HS-5 (cell line): ENCODE measurements at places on chromosomes 13 and 19.

DNA sequence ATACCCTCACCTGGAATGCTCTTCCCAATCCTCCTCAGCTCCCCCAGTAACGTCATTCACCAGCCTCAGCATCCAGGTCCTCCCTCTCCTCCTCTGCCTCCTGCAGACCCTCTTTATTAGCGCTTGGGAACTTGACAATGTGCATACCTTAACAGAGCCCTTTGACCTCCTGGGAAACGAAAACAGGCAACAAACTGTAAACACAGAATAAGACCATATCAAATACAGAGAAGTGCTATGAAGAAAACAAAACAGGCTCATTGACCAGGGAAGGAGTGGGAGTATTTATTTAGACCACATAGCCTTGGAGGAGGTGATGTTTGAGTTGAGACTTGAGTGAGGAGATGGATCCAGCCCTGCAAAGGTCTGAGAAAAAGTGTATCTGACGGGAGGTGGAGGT is 107.9 kb upstream of the SLC7A1 start:
- DNase-seq: no peak

GRCh38 chr19:45200568-45200967 is 22.0 kb downstream of the BLOC1S3 start:
- DNase-seq: no peak

DNA sequence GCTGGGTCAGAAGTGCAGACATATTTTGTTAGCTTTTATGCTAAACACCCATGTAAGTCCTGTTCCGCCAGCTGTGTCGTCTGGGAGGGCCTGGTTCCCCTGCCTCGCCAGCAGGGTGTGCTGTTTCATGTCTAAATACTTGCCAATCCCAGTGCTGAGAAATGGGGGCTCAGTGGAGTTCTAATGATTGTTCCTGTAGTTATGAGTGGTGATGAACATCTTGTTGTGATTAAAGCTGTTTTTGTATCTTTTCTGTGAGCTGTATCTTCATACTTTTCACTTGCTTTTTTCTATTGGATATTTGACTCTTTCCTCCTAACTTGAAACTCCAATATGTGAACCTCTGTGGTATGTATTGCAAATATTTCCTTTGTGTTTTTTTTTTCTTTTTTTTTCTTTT is 32.7 kb downstream of the KDM4B start:
- peak; percentile 26 for DNase-seq

- no peak for DNase-seq
Measured at GRCh38 chr19:49355909-49356353, 6.3 kb downstream of the TEAD2 start.

DNA sequence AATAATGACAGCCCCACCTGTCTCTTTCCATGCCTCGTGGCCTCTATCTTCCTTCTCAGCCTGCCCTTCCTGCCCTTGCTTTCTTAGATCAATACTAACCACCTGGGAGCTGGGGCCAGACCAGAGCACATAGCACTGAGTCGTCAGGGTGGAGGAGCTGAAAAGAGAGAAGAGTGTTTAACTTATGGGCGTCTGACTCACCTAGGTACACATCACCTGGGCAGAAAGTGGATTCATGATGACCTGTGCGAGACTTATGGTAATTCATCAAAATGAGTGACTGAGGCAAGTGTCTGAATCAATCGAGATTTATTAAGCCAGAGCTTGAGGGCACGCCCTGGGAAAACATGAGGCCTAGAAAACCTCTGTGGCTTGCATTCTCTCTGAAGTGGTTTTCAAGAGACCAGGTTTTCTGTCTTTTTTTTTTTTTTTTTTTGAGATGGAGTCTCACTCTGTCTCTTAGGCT is 19.2 kb downstream of the CEACAM6 start:
- DNase-seq: no peak

GRCh38 chr19:35206855-35207254 is 21.7 kb downstream of the FAM187B start:
- no peak for DNase-seq

GRCh38 chr13:108940121-108940520 is 310.7 kb downstream of the MYO16 start:
- DNase-seq: no peak

DNA sequence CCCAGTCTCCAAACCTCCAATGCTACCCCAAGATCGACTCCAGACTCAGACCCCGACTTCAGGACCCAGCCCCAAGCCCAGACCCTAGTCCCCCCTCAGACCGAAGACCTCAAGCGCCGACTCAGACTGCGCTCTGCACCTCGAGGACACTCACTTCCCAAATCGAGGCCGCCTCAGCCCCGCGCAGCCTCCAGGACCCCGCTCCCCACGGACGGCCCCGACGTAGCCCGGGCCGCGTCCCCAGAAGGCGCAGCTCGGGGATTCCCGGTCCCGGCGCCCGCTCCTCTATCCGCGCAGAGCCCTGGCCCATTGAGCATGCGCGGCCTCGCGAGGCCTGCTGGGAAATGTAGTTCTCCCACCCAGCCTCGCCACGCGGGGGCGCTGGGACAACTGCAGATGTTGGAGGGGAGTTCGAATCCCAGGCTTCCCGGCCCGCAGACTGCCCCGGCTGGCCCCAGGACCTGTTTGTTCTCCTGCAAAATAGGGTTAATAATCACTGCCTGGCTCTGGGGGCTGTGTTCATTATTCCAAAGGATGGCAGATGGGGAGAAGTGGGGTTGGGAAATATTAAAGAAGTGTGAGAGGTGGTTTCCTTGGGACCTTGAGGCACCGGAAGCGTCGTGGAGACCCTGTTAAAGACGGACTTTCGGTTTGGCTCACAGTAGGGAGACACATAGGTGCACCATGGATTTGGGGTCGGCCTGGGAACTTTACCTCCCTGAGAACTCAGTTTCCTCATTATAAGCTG is at the start of gene APBA3:
Gene APBA3 (minus strand): TSS at position 311 of the 748 bp plus-strand sequence. CDS start 1,428 bp downstream, outside the sequence.
- DNase-seq: peak; percentile 60

- DNase-seq: no peak
Measured at GRCh38 chr19:53786744-53787143, 37.4 kb downstream of the NLRP12 start.

DNA sequence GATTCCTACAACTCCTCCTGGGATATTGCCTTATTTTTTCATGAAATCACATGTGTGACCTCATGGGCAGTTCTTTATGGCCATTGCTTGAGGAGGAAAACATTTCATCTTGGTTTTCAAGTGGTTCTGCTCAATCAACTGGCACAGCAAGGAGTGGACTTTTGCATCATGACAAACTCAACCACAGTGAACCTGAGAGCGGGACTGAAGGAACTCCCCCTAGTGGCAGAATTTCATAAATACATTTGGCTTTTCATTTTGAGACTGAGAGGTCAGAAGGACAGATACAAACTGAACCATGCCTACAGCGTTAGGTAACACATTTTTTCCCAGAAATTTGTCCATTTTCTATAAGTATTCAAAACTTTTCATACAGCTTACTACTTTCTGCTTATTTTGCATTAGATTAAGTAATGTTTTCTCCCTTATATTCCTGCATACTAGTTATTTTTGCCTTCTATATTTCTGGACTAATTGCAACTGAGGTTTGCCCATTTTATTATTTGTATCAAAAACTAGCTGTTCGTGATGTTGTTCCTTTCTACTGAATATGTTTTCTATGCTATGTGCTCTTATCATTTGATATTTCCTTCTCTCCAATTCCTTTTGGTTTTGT is 13.4 kb upstream of the SIGLEC12 start:
- DNase-seq: peak; percentile 29

- DNase-seq: no peak
Measured at GRCh38 chr13:48159826-48160225, 64.9 kb upstream of the MED4 start.

- DNase-seq: no peak
Measured at GRCh38 chr13:20069956-20070355, 90.9 kb downstream of the GJA3 start.

DNA sequence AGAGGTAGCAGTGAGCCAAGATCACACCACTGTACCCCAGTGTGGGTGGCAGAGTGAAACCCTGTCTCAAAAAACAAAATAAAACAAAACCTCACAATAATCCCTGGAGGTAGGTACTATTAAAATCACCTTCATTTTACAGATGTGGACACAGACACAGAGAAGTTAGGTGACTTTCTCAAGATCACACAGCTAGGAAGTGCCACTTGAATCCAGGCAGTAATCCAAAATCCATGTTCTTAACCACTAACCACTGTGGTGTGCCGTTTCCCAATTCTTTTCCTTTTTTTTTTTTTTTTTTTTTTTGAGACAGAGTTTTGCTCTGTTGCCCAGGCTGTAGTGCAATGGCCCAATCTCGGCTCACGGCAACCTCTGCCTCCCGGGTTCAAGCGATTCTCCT is 9.0 kb downstream of the PPP1R14A start:
- DNase-seq: no peak

GRCh38 chr13:94345374-94346195 is 133.9 kb downstream of the DCT start:
- no peak for DNase-seq

GRCh38 chr13:42181381-42181953 is 90.5 kb upstream of the AKAP11 start:
- DNase-seq: no peak

DNA sequence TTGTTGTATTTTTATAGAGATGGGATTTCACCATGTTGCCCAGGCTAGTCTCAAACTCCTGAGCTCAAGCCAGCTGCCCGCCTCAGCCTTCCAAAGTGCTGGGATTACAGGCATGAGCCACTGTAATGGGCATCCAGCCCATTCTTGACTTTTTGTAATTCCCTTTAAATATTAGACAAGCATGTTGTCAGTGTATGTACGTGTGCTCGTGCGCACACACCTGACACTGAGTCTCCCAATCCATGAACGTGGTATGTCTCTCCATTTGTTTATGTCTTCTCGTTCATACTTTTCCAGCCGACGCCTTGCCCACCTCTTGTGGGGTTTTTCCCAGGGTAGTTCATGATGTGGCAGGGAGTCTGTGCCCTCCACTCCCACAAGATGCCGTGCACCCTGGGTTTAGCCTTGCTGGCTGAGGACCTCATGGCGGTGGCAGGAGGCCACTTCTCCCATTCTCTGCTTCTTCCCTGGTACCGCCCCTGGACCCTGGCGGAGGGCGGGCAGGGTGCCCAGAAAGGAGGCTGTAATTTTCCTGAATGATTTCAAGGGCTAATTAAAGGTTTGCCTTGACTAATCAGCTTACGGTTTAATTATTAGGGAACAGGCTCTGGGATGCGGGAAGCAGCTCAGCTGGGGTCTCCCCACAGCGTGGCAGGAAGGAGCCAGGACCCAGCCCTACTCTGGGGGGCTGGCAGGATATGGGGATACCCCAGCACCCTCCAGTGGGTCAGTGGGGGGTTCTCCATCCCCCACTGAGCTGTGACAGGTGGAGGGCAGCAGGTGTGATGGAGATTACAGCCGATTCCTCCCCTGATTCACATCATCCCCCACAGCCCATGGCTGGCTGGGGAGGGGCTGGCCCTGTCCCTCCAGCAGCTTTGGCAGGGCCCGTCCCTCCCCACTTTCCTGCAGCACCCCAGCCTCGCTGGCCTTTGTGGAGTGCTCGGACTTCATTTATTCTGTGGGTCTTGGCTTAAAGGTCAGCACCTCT is 12.9 kb downstream of the PAK4 start:
- DNase-seq: no peak
